Endothelial cell of coronary artery (primary cell): ENCODE measurements at places on chromosomes 6 and 20. TPM values are rescaled to one million over a fixed set of nuclear protein-coding genes. Genes with fewer than 3 reads are reported as not detected.

Gene CALHM6
- total RNA-seq, result 0.09 and 0.94 TPM in 2 replicates

Gene ACTL10
- 1.6 and 3.1 TPM in 2 replicates for total RNA-seq

Gene NOX3
- total RNA-seq, result not detected in 2 replicates

Gene ARMH2
- total RNA-seq, result not detected in 2 replicates

Gene ANGPT4
- total RNA-seq, result not detected in 2 replicates

Gene WFDC10B
- not detected in 2 replicates for total RNA-seq

Gene TENT5A
- 2.4 and 4.1 TPM in 2 replicates for total RNA-seq

Gene PTCHD4
- 2.7 and 8.4 TPM in 2 replicates for total RNA-seq

Gene BMP2
- 6.7 and 16.6 TPM in 2 replicates for total RNA-seq

Gene TFAP2B
- total RNA-seq, result not detected in 2 replicates

Gene SLC2A10
- total RNA-seq, result 6.7 and 12.6 TPM in 2 replicates

Gene WFDC9
- not detected in 2 replicates for total RNA-seq

Gene EDN1
- total RNA-seq, result 168 and 296 TPM in 2 replicates

Gene MDFI
- 20.8 and 42.9 TPM in 2 replicates for total RNA-seq

Gene DDAH2
- 82.0 and 106 TPM in 2 replicates for total RNA-seq

Gene PAX1
- not detected in 2 replicates for total RNA-seq

Gene WFDC5
- total RNA-seq, result not detected in 2 replicates

Gene GRIK2
- 1.3 TPM in 1 of 2 replicates, not detected in the other for total RNA-seq

Gene MRPL2
- total RNA-seq, result 18.5 and 21.6 TPM in 2 replicates
